ENCODE measurements at places on chromosomes 4 and X.

DNA sequence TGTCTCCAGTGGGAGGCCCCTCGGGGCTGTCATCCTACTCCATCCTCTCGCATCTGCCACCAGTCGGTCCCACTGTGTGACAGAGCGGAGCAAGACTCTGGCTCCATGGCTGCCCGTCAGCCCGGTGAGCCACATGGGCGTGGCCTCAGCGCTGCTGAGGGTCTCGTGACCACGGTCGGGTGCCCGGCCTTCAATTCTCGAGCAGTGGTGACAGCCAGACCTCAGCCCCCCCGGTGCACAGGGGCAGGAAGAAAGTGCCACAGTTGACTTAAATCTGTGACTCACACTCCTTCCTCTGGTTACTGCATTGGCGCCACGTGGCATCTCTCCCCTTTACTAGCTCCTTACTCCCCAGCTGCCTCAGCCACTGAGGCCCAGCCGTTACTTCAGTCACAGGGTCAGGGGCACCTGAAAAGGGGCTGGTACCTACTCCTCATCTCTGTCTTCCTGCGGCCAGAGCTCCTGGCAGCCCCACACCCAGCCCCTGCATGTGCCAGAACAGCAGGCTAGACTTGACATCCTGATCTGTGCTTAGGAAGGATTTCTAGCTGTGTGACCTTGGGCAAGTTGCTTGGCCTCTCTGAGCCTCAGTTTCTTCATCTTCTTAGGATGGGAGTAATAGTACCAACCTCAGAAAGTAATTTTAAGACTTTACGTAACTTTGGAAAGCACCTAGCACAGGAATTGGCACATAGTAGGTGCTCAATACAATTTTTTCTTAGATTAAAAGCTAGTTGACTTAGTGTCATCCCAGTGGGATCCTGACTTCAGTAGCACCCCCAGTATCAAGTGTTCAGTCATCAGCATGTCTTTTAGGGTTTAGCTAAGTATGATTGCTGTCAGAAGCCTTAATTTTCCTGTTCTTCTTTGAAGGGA lies 66.1 kb downstream of the TNIP2 start:
- no peak for DNase-seq

GRCh38 chr4:1299301-1299860 lies 9.7 kb downstream of the MAEA start:
- DNase-seq = no peak

DNA sequence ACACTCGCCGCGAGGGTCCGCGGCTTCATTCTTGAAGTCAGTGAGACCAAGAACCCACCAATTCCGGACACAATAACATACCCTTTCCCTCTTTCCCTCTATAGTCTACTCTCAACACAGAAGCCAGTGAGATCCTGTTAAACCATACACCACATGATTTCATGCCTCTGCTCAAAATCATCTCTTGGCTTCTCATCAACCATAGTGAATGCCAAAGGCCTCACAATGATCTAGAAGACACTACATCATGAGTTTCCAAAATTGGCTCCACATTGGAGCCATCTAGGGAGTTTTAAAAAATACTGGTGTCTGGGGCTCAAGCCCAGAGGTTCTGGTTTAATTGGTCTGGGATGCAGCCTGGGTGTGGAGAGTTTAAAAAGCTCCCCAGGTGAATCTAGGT lies 124.5 kb downstream of the EFNB1 start:
- no peak for DNase-seq

DNA sequence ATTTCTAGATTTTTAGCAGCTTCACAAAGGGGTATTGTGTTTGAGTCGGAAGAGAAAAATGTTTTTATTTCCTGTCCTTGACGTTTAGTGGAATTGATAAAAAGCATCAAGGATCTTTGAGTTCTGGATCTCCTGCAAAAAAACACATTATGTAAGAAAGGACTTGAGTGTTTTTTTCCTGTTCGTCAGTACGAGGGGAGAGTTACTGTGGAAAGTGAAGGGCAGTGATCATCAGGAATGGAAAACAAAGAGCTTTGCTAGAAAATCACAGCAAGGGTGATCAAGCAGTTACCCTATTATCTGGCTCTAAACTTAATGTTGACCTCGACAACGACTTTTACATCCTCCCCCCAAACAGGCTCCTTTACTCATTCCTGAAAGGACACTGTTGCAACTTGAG lies 7.3 kb downstream of the LIMCH1 start:
- DNase-seq = no peak

DNA sequence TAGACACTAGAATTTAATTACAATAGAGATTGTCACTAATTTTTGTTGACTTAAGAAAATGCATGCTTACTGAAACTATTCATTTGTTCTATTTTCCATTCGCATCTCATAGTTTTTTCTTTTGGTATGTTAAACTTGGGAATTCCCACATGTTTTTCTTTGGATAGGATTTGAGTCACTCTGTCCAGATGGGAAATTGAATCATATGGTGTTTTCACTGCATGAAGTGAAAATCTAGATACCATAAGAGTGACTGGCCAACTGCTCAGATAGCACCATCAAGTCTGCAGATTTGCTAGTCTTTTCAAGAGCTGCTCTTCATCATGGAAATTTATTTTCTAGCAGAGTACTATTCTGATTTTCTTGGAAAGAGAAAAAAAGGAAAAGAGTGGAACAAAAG lies 172.6 kb downstream of the FAM47B start:
- no peak for DNase-seq

DNA sequence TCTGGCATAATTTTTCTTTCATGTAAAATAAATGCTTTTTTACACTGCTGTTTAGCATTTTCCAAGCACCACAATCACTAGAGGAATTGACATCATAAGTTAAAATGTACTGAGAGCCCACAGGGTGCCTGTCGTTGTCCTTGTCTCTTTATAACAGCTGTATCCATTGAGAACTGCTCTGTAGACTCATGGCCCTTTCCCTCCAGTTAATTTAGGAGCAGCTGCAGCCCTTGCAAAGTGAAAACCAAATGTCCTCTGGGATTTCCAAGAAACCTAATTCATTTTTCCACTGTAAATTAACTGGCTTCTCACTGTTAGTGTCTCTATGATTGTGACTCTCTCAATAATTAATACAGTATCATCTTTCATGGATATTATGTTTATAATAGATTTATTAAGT lies 185.9 kb downstream of the SLC4A4 start:
- DNase-seq = no peak

Data from foreskin melanocyte (primary cell).